ENCODE measurements at places on chromosomes 1 and 21.

GRCh38 chr21:14737922-14738321 is 191.8 kb upstream of the SAMSN1 start:
- peak; percentile 45 for DNase-seq

DNA sequence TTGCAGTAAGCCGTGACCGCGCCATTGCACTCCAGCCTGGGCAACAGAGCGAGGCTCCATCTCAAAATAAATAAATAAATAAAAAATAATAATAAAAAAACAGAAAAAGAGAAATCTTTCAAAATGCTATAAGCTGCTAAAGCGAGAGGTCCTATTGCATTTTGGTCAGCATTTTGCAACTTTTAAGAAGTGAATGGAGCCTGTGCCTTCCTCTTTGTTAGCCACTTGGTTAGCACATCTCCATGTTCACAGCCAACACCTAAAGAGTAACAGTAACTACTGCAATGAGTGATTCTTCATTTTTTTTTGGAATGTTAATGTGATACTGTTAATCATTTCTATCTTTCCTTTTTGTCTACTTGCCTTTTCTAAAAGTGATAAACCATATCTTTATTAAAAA is 80.6 kb downstream of the ERG start:
- DNase-seq = no peak

DNA sequence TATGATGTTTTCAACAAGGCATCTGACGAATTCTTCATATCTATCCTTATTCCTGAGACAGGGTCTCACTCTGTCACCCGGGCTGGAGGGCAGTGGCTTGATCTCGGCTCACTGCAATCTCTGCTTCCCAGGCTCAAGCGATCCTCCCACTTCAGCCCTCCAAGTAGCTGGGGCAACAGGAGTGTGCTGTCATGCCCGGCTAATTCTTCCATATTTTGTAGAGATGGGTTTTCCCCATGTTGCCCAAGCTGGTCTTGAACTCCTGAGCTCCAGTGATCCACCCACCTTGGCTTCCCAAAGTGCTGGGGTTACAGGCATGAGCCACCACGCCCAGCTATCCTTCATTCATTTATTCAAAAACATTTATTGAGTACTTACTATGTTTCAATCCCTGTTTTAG is 8.0 kb downstream of the YY1AP1 start:
- DNase-seq = no peak

- DNase-seq = no peak
Observed at GRCh38 chr1:56095696-56096665, 483.4 kb downstream of the PLPP3 start.

- DNase-seq = peak; percentile 22
Observed at GRCh38 chr1:75265792-75266191, 131.6 kb downstream of the LHX8 start.

DNA sequence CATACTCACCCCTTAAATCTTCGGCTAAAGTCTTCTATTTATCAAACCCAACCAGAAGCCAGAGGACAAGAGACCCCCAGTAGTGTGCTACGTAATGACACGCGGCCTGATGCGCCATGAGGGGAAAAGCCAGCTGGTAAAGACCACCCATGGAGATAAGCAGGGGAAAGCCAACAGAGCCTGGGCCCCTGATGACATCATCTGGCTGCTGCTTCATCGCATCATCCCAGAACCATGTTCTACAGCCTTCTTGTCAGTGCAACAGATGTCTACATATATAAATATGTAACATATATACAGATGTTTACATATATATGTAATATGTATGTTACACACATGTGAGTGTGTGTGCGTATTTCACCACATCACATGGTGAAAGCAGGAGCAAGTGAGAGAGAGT is 81.7 kb upstream of the VANGL1 start:
- DNase-seq = no peak

GRCh38 chr21:44401386-44402160 is 48.2 kb downstream of the TRPM2 start:
- no peak for DNase-seq

- DNase-seq = no peak
Observed at GRCh38 chr1:86933562-86934377, 19.3 kb downstream of the HS2ST1 start.

DNA sequence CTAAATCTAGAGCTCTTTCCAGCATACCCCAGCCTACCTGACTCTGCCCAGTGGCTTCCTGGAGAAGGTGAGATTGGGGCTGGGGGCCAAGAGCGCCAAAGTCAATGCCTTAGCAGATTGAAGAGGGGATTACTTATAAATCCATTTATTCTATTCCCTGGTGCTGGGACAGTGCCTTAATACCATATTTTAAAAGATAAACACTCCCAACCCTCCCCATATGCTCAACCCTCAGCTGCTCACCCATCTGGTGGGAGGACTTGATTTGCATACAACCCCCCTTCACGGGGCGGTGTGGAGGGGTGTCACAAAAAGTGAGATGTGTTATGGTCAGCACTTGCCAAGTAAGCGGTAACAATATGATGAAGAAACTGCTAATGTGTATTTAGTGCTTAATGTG is 3.2 kb upstream of the DISP3 start:
- DNase-seq = no peak

DNA sequence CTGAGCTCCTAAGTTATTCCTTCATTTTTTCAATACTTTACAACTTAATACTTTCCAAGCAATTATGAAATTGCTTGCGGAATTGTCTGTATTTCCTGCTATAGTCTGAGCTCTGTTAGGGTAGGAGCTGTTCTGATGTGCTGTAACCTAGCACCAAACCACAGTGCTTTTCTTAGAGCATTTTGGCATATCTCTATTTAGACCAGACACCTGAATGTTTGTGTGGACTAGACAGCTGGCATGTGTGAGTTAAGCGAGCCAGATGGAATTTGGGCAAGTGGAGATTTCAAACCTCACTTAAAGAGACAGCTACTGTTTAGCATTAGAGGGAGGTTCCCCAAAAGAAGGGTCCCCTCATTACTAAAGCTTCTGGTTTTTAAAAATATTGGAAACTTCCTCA is 106.1 kb downstream of the RWDD3 start:
- no peak for DNase-seq

- no peak for DNase-seq
Observed at GRCh38 chr1:50972766-50973165, 2.7 kb downstream of the CDKN2C start.

GRCh38 chr1:9093091-9093490 is 23.7 kb upstream of the SLC2A5 start:
- DNase-seq = no peak

All from SK-N-MC (cell line).